Mesenteric fat pad (tissue), 1 donor: ENCODE measurements at places on chromosomes 6 and 20.

GRCh38 chr6:424741-425417, 33.3 kb downstream of the IRF4 start:
- DNase-seq = no peak

DNA sequence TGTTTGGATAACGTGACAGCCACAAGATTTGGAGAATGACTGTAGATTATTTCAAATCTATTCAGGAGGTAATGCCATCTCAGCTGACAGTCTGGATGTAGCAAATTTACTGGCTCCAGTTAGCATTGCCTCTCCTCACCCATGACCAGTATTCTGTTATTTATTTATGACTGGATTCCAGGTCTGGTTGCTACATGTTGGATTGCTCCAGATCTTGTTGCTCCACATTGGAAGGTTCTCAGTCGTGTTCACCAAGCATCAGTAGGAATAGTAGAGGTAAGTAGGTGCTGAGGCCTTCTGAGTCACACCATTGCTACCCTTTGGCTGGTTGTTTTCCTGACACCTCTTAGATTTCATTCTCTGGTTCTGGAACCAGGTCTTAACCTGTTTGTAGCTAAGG, 69.5 kb upstream of the ELOVL5 start:
- DNase-seq = no peak

- DNase-seq = no peak
Observed at GRCh38 chr6:163775313-163775712, 360.8 kb downstream of the QKI start.

- no peak for DNase-seq
Observed at GRCh38 chr20:38155811-38156210, 9.3 kb downstream of the TGM2 start.

DNA sequence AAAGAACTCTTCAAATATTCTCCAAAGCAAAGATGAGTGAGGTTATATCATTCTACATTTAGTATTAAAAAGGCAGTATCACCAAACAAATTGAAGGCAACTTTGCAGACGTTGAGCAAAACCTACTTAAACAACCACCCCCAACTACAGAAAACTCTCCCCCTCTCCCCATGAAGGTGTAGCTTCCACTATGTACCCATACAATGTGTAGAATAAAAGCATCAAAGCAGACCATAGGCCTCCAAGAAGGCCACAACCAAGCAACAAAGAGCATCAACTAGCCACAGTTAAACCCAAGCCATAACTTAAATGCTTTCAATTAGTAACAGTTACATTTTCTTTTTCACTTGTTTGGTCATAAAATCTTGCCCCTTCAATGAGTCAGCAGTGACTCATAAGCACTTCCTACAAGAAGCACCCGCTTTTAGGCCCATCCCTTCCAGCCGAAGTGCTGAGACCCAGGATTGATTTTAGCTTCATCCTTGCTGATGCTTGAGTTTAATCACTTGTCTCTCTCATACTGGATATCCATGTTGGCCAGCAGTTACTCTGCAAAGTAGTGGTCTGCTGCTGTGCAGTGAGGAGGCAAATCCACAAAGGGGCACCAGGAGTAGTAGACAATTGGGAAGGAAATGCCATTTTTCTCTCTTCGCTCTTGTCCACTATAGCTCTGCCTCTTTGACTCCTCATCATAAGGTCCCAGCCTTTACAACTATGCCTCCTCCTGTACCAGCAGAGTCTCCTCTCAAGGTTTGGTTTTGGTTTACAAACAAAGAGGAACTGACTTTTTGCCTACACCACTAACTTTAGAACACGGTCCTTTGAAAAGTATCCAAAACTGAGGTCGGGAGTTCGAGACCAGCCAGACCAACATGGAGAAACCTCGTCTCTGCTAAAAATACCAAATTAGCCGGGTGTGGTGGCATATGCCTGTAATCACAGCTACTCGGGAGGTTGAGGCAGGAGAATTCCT, 8.4 kb upstream of the NUP153 start:
- DNase-seq = no peak

DNA sequence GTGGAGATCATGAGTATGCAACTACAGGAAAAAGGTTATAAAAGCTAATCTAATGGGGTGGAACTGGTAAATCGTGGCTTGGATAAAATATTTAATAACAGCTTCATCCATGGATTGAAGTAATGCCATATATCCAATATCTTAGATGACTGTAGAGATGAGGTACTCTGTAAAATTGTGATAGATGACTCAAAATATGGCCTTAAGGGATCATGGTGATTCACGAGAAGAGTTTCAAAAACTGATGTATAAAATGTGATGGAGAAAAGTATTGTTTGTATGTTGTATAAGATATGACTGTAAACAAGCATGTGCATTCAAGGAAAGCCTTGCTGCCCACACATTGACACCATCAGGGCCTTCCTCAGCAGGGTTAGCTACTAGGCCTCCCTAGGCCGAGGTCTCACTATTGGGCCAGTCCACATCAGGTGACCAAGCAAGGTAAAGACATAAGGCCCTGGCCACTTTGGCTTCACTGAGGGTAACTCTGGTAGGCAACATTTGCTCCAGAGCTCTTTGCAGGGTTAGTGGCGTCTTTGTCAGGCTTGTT, 17.7 kb upstream of the CCN6 start:
- DNase-seq = no peak

GRCh38 chr6:159163901-159164370, 5.3 kb upstream of the FNDC1 start:
- no peak for DNase-seq
